ENCODE measurements at places on chromosomes 1 and 21. TPM values are rescaled to one million over a fixed set of nuclear protein-coding genes. Genes with fewer than 3 reads are reported as not detected.

The MAEL gene
- 181 TPM for total RNA-seq

The TAS1R1 gene
- total RNA-seq = 5.6 TPM

The CBR1 gene
- 78.9 TPM for total RNA-seq

The SUCO gene
- total RNA-seq = 126 TPM

The COL9A2 gene
- total RNA-seq = 5.1 TPM

The MYOG gene
- 0.25 TPM for total RNA-seq

The IRF6 gene
- total RNA-seq = 19.2 TPM

The LCE1D gene
- total RNA-seq = not detected

The TFF2 gene
- not detected for total RNA-seq

The PTPN22 gene
- 1.4 TPM for total RNA-seq

The KRTAP19-3 gene
- not detected for total RNA-seq

The ITLN1 gene
- 2.3 TPM for total RNA-seq

GRCh38 chr1:12480748-12481362, 137.2 kb downstream of the DHRS3 start:
- no peaks in the 10 kb centered on the region for H3K27me3 ChIP-seq
- H3K27ac ChIP-seq = no peak overlapping the region
- H3K4me1 ChIP-seq = peaks cover 33% of the 10 kb centered on the region
- no peaks in the 10 kb centered on the region for H3K36me3 ChIP-seq

DNA sequence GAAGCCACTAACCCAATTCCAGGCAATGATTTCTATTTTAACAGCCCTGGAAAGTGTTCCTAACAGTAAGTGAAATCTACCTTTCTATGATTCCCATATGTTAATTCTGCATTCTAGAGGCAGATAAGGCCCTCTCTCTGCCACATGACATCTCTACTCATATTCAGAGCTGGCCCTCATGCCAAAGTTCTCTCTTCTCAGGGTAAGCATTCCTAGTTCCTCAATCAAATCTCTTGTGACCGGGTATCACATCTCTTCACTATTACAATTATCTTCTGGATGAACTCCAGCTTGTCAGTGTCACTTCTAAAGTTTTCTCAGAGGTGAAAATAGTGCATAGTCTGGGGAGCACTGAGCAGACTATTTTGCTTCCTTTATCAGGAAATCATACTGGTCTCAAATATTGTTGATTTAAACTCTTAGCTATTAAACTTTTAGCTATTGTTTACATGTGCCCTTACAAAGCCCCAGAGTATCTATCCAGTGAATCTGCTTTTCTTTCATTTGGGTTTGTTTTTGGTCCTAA, 66.4 kb upstream of the TNFSF18 start:
- no peaks in the 10 kb centered on the region for H3K27me3 ChIP-seq
- no peak overlapping the region for H3K4me3 ChIP-seq
- H3K27ac ChIP-seq = no peak overlapping the region

DNA sequence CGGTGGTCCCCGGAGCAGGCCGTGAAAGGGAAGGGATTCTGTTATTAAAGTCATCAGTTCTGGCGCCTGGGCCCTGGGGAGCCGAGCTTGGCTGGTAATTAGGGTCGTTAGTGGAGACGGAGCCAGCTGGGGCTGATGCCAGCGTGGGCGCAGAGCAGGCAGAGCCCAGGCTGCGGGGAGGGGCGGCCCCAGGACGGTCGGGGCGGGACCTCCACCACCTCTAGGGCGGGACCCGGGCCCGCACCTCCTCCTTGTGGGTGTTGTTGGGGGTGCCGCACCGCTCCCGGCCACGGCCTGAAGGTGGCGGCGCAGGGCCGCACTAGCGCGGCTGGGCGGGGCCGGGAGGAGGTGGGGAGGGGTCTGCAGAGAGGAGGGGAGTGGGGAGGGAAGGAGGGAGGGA, 470.6 kb downstream of the PTPRU start:
- peak; percentile 26 for DNase-seq
- no peaks in the 10 kb centered on the region for H3K36me3 ChIP-seq
- H3K27me3 ChIP-seq = no peaks in the 10 kb centered on the region
- no peak overlapping the region for H3K27ac ChIP-seq
- peak overlapping the region; percentile 49 for H3K4me3 ChIP-seq

GRCh38 chr1:69295265-69295664, 272.5 kb upstream of the LRRC7 start:
- H3K27ac ChIP-seq = no peak overlapping the region
- H3K27me3 ChIP-seq = no peaks in the 10 kb centered on the region
- no peaks in the 10 kb centered on the region for H3K36me3 ChIP-seq
- H3K4me1 ChIP-seq = no peaks in the 10 kb centered on the region

DNA sequence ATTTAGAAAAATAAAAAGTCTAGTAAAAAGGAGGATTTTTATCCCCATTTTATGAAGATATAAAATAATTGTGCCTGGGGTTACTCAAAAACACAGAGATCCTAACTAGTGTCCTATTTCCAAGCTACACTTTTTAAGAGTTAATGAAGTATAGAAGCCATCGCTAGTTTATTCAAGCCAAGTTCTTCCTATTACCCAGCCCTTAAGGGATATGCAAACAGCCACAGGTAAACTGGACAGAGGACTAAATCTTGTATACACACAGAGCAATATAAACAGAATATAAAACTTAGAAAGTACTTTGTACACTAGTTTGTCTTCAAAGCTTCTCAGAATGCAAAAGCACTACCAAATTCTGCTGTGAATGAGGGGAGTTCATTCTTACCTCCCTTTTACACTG, 111.1 kb downstream of the RERE start:
- peaks cover 19% of the 10 kb centered on the region for H3K4me1 ChIP-seq
- no peaks in the 10 kb centered on the region for H3K27me3 ChIP-seq
- no peak for DNase-seq
- H3K36me3 ChIP-seq = no peaks in the 10 kb centered on the region
- H3K27ac ChIP-seq = no peak overlapping the region
- no peak overlapping the region for H3K4me3 ChIP-seq

GRCh38 chr1:194297094-194297493, 1110.7 kb upstream of the B3GALT2 start:
- DNase-seq = no peak
- no peaks in the 10 kb centered on the region for H3K27me3 ChIP-seq
- H3K27ac ChIP-seq = no peak overlapping the region

- H3K27ac ChIP-seq = no peak overlapping the region
- peaks cover 11% of the 10 kb centered on the region for H3K4me1 ChIP-seq
These were observed 877 bp upstream of the SLX9 start for GRCh38 chr21:44938772-44939531.

DNA sequence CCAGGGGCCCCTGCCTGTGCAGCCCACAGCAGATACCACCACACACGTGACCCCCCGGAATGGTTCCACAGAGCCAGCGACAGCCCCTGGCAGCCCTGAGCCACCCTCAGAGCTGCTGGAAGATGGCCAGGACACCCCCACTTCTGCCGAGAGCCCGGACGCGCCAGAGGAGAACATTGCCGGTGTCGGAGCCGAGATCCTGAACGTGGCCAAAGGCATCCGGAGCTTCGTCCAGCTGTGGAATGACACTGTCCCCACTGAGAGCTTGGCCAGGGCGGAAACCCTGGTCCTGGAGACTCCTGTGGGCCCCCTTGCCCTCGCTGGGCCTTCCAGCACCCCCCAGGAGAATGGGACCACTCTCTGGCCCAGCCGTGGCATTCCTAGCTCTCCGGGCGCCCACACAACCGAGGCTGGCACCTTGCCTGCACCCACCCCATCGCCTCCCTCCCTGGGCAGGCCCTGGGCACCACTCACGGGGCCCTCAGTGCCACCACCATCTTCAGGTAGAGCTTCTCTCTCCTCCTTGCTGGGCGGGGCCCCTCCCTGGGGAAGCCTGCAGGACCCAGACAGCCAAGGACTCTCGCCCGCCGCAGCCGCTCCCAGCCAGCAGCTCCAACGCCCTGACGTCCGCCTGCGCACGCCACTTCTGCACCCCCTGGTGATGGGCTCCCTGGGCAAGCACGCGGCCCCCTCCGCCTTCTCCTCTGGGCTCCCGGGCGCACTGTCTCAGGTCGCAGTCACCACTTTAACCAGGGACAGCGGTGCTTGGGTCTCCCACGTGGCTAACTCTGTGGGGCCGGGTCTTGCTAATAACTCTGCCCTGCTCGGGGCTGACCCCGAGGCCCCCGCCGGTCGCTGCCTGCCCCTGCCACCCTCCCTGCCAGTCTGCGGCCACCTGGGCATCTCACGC, 51.0 kb downstream of the COL18A1 start:
- H3K36me3 ChIP-seq = no peaks in the 10 kb centered on the region
- H3K4me1 ChIP-seq = peaks cover 2% of the 10 kb centered on the region
- H3K27me3 ChIP-seq = no peaks in the 10 kb centered on the region
- no peak overlapping the region for H3K4me3 ChIP-seq
- no peak overlapping the region for H3K27ac ChIP-seq

DNA sequence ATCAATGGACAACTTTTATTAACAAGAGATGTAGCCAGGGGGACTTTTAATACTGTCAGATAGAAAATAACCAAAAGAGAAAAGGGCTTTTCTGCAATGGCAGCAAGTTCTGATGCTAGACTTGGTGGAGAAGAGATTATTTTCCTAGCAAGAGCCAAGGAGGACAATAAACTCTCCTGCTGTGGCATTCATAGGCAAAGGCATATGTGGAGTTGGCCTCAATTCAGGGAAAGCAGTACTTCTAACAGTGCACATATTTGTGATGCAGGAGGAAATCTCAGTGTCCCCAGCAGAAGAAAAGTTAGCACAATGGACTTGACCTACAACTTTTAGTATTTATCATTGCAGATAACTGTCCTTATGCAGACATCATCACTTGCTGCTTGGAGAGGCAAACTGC, 75.1 kb upstream of the GRIK1 start:
- DNase-seq = no peak
- H3K27me3 ChIP-seq = no peaks in the 10 kb centered on the region
- no peak overlapping the region for H3K4me3 ChIP-seq
- H3K36me3 ChIP-seq = no peaks in the 10 kb centered on the region
- H3K27ac ChIP-seq = no peak overlapping the region
- H3K4me1 ChIP-seq = no peaks in the 10 kb centered on the region

- H3K36me3 ChIP-seq = no peaks in the 10 kb centered on the region
- no peaks in the 10 kb centered on the region for H3K27me3 ChIP-seq
- no peaks in the 10 kb centered on the region for H3K4me1 ChIP-seq
- no peak for DNase-seq
- no peak overlapping the region for H3K27ac ChIP-seq
These were observed 9.6 kb downstream of the UMODL1 start for GRCh38 chr21:42080788-42081083.

- no peaks in the 10 kb centered on the region for H3K27me3 ChIP-seq
- H3K27ac ChIP-seq = no peak overlapping the region
- no peak overlapping the region for H3K4me3 ChIP-seq
- peak; percentile 81 for DNase-seq
These were observed 29.0 kb upstream of the SLAMF1 start for GRCh38 chr1:160675641-160676410.

- no peaks in the 10 kb centered on the region for H3K36me3 ChIP-seq
- H3K4me3 ChIP-seq = no peak overlapping the region
- no peak for DNase-seq
- H3K27me3 ChIP-seq = no peaks in the 10 kb centered on the region
These were observed 290.5 kb upstream of the PROX1 start for GRCh38 chr1:213697192-213697802.

DNA sequence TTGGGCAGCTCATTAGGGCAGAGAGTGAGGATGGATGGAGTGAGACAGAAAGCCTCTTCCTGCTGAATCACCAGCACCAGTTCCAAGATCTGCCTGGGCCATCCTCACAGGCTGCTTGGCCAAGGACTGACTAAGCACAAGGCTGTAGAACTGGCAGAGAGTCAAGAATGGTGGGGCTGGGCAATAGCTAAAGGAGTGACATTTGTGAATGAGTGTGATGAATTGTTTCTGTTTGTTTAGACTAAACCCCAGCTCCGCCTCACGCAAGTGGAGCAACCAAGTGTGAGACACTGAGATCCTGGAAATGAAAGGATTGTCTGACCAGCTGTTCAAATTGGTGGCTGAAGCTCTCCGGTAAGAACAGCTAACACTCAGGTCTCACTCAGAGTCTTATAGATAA, 38.6 kb downstream of the BRINP2 start:
- H3K27me3 ChIP-seq = no peaks in the 10 kb centered on the region
- no peak overlapping the region for H3K4me3 ChIP-seq
- H3K27ac ChIP-seq = no peak overlapping the region
- H3K36me3 ChIP-seq = no peaks in the 10 kb centered on the region
- H3K4me1 ChIP-seq = peaks cover 13% of the 10 kb centered on the region
- peak; percentile 73 for DNase-seq

- H3K27ac ChIP-seq = no peak overlapping the region
- H3K4me1 ChIP-seq = no peaks in the 10 kb centered on the region
- no peak overlapping the region for H3K4me3 ChIP-seq
- H3K36me3 ChIP-seq = no peaks in the 10 kb centered on the region
These were observed 559.7 kb upstream of the CAMK1G start for GRCh38 chr1:209023790-209024189.

GRCh38 chr1:52368383-52369172, 2.6 kb upstream of the CC2D1B start:
- no peaks in the 10 kb centered on the region for H3K27me3 ChIP-seq
- H3K27ac ChIP-seq = no peak overlapping the region
- peak overlapping the region; percentile 42 for H3K4me3 ChIP-seq
- no peaks in the 10 kb centered on the region for H3K36me3 ChIP-seq
- peaks cover 10% of the 10 kb centered on the region for H3K4me1 ChIP-seq

- H3K4me3 ChIP-seq = no peak overlapping the region
- peaks cover 11% of the 10 kb centered on the region for H3K4me1 ChIP-seq
- H3K27me3 ChIP-seq = no peaks in the 10 kb centered on the region
- H3K27ac ChIP-seq = no peak overlapping the region
These were observed 9.2 kb upstream of the CBR3 start for GRCh38 chr21:36125512-36126207.

GRCh38 chr1:167463080-167463479, 55.2 kb downstream of the CD247 start:
- no peaks in the 10 kb centered on the region for H3K27me3 ChIP-seq
- H3K4me1 ChIP-seq = peaks cover 3% of the 10 kb centered on the region
- no peak overlapping the region for H3K27ac ChIP-seq

DNA sequence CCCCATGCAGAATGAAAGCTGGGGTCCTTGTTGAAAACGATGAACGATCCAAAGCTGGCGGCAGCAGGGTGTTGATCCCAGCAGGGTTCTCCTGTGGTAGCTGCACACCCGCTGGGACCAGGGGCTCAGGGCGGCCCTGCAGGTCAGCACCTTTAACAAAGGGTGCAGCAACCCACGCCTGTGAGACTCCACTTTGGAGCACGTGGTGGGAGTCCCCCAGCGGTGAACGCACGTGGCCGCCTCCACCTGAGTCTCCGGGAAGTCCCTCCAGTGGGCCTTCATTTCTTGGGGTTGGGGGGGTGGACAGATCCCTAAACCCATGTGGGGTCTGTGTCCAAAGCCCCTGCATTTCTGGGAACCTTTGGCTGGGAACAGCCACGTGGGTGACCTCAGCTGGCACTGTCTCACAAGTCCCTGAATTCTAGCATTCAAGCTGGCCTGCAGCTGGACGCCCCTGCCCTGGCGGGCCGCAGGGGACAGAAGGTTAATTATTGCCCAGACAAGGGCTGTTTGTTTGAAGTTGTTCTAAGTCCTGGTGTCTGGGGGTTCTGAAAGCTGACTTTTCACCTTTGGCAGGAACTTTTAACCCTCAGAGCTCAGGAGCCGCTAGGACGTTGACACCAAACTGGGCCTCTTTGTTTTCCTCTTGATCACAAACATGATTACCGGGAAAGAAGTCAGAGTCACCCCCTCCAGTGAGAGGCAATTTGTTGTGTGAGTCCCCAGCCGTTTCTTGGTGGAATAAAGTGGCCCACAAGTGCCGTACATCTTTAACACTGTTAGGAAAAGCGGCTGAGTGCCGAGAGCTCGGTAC, 64.5 kb downstream of the COL18A1 start:
- peaks cover 25% of the 10 kb centered on the region for H3K4me1 ChIP-seq
- no peaks in the 10 kb centered on the region for H3K27me3 ChIP-seq
- peak overlapping the region; percentile 36 for H3K27ac ChIP-seq
- no peak for DNase-seq

All from testis (tissue), 5 donors.